Tibial artery (tissue), 4 donors: ENCODE measurements at places on chromosomes 5 and 9.

DNA sequence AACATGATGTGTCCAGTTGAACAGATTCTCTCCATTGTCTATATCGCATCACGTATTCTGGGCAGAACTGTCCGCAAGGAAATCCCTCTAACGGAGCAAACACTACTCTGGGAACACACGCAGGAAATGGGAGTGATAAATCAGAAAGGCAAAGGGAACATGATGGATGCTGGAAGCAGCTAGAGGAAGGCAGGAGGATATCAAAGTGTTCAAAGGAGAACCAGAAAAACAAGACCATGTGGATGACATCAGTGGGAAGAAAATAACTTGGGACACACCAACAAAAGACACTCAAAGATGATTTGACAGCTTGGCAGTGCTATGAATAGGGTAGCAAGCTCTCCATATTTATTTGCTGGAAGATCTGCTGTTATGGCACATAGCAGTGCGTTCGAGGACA, 142.9 kb downstream of the PLK2 start:
- DNase-seq = no peak

DNA sequence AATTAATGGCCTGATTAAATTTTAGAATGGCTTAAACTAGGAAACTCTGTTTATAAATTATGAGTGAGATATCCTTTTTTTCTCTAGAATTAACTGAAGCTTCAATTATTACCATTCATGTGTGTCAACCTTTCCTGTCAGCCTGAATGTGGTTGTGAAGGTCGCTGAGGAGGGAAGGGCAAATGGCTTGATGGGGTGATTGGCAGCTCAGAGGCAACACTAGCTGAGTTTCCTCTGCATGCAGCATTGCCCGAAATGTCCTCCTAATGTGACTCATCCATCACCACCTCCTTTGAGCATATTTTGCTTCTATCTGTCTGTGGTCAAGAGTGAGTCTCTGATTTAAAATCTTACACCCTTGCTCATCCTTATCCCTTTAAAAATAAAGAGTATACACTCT, 281.9 kb downstream of the TENT4A start:
- no peak for DNase-seq

DNA sequence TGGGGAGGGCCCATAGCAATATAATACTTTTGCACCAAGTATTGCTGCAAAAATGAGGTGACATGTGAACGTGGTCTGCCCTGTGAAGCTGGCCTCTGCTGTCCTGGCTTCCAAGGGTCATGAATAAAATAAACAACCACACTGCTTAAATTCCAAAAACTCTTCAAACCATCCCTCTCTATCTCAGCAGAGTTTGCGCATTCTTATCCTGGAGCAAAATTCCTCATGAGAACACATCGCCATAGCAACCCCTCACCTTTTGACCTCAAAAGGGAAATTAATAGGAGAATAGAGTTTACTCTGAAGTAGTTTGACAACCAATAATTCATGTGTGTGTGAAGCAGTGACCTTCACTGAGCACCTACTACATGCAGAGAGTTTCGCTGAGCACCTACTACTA, 342.9 kb downstream of the SPOCK1 start:
- DNase-seq = no peak

DNA sequence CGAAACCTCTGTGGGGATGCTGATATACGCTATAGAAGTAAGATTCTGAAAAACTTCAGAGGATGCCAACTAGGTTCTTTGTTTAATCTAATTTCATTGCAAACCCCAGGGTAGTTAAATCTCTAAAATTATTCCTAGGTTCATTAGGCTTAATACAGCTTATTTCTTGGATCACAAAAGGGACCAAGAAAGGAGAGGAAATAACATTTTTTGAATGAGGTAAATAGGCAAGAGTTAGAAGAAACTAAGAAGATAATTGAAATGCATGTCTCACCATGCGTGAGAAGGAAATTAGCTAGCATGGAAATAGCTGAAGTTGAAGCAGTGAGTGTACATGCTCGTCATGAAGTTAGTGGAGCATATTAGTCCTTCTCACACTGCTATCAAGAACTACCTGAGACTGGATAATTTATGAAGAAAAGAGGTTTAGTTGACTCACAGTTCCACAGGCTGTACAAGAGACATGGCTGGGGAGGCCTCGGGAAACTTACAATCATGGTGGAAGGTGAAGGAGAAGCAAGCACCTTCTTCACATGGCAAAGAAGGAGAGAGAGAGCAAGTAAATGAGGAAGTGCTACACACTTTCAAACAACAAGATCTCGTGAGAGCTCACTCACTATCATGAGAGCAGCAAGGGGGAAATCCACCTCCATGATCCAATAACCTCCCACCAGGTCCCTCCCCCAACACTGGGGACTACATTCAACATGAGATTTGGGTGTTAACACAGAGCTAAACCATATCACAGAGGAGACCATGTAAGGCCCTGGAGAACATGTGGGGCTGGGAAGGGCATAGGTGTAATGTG, 125.1 kb upstream of the OSMR start:
- DNase-seq = no peak

GRCh38 chr5:943201-943917, 50.7 kb downstream of the TRIP13 start:
- DNase-seq = no peak

DNA sequence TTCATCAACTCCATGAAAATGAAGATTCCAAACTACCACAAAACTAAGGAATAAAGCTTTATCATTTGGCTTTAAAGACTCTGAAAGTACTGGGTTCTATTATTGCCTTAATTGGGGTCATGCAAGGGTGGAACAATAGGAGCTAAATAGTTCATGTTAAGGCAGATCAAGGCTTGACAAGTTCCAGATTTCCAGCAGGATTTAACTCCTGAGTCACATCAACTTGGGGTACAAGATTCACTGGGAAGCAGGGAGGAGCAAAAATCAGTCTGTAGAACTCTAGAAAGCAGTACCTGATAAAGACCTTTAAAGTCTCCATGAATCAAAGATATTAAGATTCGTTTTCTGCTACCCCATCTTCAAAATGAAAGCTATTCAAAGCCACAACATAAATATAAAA, 41.9 kb upstream of the GLRX start:
- no peak for DNase-seq

DNA sequence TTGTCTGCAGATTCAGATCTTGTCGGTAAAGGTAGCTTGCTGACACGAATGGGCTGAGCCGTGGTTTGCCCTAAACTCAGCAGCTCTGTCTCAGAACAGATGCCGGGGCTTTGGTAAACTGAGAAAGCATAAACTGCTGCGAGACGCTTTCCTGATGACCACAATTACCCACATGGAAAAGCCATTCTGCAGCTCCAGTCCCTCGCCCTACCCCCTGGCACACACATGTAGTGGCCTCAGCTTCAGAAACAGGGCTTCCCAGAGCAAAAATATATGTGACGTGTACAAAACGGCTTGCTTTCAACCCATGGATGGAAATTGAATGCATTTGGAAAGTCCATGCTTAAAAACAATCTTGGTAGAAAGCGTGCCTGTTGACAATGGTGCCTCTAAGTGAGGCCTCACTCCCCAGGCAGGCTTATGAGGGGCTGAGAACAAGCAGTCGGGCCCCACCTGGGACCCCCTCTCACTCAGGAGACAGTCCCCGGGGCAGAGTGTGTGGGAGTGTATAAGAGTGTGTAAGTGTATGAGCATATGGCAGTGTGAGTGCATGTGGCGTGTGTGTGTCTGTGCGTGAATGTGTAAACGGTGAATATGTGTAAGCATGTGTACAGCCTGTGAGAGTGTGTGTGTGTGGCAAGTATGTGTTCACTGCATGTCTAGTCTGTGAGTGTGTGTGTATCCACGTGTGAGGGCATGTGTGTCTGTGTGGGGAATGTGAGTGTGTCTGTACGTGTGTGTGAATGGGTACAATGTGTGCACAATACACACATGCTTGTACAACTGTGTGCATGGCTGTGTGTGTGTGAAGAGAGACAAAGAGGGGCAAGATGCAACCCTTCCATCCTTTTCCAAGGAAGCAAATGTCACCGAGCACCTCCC, 88.2 kb upstream of the SMIM23 start:
- DNase-seq = no peak

DNA sequence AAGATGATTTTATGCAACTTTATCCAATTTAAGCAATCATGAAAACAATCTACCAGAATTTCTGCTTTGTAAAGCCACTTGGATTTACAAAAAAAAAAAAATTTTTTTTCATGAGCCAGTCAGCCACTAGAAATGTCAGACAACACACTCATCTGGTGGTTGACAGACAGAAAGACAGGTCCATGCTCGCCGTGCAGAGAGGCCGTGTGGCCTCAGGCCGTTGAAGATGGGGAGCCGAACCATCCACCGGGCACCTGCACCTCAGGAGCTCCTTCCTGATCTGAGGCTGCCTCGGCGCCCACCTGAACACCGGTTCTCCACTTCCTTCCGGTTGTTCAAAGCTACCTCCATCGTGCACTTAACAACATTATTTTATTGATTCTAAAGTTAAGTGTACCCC, 138.0 kb upstream of the IRX4 start:
- DNase-seq = no peak

DNA sequence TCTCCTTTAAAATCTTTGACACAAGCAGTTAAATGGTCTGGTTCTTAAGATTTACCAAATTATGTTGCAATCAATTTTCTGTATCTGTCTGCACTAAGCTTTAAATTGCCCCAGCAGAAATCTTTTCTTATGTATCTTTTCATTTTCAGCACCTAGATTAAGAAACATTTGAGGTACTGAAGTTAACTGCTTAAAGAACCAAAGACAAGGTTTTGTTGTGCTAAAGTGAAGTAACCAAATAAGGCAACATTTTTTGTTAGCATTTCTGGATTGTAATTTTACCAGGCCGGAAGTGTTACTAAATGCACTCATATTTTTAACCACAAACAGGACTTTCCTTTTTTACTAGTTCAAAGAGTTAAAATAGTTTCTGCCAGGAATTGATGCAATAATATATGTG, 24.1 kb upstream of the MTAP start:
- no peak for DNase-seq

DNA sequence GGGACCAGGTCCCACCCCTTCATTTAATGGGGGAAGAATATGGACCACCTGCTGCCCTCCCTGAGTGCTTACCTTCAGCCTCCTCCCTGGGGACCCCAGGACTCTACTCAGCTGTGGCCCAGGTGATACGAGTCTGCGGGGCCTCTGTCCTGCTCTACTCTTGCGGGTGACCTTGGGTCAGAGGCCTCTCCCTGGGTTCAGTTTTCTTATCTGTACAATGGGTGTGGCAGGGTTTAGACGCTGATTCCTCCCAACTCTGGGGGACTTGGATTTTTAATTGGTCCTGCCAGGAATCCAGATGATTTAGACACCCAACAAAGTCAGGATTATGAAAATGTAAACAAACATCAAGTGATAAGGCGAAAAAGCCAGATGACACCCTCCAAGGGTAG, 25.0 kb downstream of the FAM163B start:
- no peak for DNase-seq

GRCh38 chr5:167271081-167271480, 1020.4 kb upstream of the WWC1 start:
- no peak for DNase-seq

DNA sequence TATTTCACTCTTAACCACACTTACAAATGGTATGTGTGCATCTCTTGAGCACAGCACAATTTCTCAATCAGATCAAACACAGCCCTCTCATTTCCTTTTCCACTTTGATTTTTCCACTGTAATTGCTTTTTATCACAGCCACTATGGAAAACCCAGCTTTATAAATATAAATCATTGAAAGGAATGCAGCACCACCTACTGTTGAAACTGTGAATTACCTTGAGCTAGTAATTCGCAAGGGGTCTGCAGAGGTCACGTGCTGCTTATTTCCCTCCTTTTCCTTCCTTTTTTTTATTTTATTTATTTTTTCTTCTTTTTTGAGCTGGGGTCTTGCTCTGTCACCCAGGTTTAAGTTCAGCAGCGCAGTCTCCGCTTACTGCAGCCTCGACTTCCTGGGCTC, 76.9 kb downstream of the CDH6 start:
- DNase-seq = no peak

DNA sequence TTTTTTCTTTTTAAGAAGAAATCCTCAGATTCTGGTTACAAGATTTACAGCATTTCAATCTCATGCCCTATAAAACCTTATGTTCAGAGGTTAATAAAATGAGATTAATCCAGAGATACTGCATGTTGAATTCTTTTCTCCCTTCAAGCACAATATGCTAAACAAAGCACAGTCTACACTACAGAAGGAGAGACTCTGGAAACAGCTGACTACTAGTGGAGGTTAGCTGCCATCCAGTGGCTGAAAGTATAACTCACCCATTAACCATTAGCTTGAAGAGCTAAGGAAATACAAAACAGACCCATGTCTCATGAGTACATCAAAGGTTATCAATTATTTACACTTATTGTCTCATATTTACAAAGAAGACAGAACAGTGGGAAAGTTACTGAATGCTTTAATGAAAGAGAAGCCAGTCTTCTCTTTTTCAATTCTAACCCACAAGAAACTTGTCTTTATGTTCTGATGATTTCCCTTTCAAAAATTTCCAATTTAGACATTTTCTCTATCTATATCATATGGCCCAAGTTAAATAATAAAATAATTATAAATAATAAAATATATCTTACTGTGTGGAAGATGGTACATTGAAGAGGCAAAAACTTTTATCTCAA, 12.7 kb upstream of the DNAH5 start:
- DNase-seq = no peak

GRCh38 chr5:81424728-81425127, 30.8 kb upstream of the ACOT12 start:
- DNase-seq = no peak

DNA sequence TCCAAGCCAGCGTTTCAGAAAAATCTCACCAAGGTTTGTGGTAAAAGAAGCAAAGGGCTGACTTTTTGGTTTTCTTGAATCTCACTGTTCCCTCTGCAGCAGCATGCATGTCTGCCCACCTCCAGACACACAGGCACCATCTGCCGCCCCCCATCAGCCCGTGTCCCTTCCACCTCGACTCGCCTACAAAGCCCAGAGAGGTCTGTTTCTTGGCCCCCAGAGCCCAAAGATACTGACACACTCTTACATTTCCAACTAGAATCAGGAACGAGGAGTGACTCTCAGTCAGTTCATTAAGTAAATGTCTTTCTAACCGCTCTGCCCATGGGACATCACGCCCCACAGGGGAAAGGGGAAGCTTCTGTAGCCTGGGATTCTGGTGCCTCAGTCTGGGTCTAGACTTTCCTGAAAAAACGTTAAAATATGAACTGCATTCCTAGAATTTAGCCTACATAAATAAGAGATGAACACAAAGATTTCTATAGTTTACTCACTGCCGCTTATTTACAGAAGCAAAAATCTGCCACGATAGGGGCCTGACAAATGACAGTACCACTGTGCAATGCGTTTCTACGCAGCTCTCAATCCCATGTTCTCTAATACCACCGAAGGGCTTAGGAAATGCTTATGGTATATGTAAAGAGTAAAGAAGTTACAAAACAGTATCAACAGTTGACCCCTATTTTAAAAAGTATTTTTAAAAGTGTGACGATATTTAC, 4.1 kb downstream of the IL4 start:
- DNase-seq = peak; percentile 25

- DNase-seq = no peak
These were observed 120.1 kb upstream of the TSLP start for GRCh38 chr5:110951373-110951791.

DNA sequence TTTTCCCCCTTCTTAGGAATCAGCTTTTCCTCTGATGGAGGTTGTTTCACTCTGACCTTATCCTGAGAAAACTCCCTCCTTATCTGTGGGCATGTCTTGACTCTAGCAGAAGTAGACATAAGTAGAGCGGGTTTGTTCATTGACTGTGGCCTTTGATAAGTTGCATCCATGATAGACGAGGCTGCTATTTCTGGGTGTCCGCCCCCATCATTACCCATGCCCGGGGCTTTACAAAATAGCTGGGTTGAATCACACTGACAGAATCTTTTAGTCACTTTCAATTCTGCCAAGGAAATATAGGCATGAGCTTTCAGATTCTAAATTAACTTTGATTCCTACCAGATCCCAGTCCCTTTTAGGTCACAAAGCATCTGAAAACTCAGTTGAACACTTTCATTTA, 223.8 kb downstream of the SEC61B start:
- DNase-seq = no peak
